ENCODE measurements at places on chromosomes 3 and 15.

GRCh38 chr3:137205394-137206045 is 247.7 kb downstream of the IL20RB start:
- DNase-seq, result peak; percentile 70

GRCh38 chr15:89910891-89911626 is 1.7 kb downstream of the ARPIN start:
- no peak for DNase-seq

DNA sequence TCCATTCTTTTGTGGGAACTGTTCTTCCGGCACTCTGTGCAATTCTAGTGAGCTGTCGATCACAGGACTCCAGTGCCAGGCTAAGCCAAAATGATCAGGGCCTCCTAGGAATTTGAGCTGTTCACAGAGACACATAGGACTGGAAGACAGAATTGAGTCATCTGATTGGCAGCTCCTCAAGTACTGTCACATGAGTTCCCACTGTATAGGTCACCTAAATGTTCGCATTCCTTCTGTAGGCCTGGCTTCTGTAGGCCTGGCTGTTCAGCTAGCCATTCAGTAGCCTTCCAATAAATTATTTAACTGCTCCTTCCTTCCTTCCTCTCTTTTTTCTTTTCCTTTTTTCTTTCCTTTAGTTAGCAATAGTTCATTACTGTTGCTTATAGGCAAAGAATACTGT is 4.3 kb downstream of the PROS1 start:
- DNase-seq, result no peak

- DNase-seq, result no peak
These were observed 6.0 kb downstream of the PRC1 start for GRCh38 chr15:90988296-90988695.

GRCh38 chr3:65048151-65048550 is 360.4 kb upstream of the ADAMTS9 start:
- DNase-seq, result no peak

- DNase-seq, result no peak
These were observed 855.7 kb upstream of the DPPA4 start for GRCh38 chr3:110193074-110193473.

GRCh38 chr3:124620600-124621063 is 109.6 kb upstream of the UMPS start:
- DNase-seq, result no peak

- DNase-seq, result no peak
These were observed 48.0 kb upstream of the UBP1 start for GRCh38 chr3:33488246-33488645.

DNA sequence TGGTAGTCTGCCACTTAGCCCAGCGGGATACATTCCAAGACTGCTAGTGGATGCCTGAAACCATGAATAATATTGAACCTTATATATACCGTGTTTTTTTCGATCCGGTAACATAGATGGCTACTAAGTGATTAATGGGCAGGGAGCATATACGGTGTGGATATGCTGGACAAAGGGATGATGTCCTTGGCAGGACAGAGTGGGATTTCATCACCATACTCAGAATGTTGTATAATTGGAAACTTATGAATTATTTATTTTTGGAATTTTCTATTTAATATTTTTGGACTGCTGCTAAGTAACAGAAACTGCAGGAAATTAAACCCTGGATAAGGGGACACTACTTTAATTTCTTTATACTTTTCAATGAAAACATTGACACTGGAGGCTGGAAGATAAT is 53.2 kb downstream of the ASTE1 start:
- DNase-seq, result no peak

DNA sequence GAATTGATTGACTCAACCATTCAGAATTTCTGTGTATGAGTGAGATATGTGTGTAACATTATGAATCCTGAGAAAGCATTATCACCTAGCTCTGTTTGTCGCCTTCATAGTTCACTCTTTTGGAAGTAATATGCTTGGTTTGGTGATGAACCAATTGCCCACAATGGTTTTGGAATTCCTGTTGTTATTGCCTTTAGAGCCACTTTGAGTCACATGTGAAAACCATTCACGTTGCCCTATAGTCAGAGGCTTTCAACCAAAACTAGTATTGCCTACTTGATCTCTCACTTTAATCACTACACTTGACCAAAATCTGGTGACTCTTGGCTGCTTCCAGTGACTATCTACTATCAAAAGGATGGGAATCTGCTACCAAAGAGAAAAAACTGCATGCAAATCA is 78.2 kb upstream of the FLNB start:
- no peak for DNase-seq

DNA sequence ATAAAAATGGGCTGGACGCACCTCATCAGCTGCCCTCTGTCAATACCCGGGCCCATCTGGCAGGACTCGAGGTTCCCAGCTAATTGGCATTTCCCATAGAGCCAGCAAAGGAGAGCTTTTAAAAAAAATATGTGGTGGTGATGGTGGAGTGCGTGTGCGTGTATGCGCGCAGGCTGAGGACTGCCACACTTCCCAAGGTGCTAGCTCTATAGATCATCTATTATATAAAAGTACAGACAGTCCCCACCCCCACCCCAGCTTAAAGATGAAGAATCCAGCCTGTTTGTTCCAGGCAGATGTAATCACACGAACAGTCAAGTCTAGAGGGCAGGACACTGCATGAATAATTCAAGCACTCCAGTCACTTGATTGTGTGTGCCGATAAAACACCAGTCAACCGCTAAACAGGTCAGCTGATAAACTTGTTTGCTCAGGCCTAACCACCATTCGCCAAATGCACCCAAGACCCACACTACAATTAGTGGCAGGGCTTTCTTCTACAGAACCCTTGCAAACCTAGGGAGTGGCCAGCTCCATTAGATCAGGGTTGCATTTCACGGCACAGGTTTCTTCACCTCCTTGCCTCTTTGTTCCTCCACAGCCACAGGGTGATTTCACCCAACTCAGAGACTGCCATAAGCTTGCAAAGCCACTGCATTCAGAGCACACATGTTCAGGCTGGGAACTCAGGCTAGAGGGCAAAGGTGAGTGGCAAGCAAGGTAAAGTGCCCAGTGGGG is 5.8 kb downstream of the TLE3 start:
- DNase-seq, result no peak

DNA sequence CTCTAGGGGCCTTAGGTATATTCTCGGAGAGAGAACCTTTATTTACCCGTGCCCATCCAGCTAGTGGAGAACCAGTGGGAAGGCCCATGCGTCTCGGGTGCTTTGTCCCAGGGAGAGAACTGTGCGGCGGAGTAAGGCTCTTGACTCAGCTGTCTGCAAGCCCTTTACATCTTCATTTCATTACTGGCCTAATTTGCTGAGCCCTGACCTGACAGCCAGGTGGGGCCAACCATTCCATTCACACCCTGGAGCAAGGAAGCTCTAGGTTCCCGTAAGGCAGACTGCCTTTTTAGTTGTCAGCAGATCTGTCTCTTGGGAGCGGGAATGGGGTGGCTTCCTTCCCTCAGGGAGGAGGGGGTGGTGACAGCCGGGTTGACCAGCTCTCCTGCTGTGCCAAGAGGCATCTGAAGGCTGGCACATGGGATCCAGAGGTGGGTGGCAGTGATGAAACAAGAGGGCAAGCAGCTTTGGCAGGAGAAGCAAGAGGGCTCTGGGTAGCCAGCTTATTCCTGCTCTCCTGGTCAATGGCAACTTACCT is 36.4 kb downstream of the SV2B start:
- DNase-seq, result no peak

DNA sequence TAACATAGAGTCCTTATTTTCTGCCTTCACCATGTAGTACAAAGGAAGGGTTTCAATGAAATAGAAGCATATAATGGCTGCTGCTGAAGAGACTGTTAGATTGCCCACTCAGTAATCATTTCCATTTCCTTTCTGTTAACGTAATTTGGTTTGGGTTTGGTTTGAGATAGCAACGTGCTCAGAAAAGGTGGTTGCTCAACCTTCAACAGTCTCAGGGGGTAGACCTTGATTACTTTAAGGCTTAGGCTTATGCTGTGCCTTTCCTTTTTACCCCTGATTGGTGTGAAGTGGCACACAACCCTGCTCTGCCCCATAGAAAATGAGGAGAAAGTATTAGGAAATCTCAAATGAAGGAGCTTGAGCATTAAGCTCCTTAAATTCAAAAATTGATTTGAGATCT is 163.7 kb upstream of the TP63 start:
- no peak for DNase-seq

Measured in spinal cord (tissue), 10 donors.